ENCODE measurements at places on chromosomes 16 and 17.
A peak's percentile ranks its signal among the peaks of the same experiment; 100 is the strongest.

DNA sequence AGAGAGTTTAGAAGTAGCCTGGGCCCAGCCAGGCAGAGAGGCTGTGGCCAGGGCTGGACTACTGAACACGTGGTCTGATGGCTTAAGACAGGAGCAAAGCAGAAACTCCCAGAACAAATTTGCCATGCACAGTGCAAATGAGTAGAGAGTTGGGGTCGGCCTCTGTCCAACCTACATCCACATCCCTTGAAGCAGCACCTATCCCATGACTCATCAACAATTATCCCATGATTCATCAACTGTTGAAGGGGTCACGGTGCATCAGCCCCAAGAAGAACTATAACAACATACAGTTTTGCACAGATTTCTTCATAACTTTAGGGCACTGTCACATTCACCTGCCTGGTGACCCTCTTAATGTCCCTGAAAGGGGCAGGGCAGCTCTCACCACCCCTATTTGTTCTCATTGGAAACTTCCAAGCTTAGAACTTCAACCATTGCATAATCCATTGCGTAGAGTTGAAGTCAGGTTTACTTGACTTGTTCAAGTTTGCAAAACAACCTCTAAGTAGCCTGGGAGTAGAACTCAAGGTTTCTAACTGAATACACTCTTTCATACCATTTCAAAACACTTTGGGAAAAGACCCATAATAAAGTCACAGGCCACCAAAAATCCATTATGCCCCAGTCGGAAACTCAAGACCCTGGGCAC, 235.2 kb upstream of the CDH5 start:
- DNase-seq, result no peak

DNA sequence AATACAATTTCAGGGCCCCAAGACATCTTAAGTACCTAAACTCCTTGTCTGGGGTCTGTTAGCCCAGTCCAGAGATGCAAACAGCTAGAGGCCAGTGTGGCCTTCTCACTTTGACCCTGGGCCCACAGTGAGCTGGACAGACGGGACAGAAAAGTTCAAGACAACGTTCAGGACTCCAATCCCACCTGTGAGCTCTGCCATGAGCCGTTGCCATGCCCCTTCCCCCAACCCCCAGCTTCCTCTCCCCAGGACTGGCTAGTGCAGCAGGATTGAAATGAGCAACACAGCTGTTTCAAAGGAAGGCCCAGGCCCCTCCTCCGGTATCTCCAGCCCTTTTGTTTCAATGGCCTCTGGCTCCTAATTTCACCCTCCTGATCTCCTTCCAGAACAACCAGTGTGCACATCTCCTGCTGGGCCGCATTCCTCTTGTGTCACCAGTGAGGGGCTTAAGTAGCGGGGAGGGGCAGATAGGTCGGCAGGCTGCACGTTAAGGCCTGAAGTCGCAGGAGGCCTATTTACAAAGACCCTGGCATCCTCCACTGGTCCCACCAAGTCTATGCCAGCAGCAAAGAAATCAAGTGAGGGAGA, 11.3 kb downstream of the AXIN2 start:
- DNase-seq, result no peak

DNA sequence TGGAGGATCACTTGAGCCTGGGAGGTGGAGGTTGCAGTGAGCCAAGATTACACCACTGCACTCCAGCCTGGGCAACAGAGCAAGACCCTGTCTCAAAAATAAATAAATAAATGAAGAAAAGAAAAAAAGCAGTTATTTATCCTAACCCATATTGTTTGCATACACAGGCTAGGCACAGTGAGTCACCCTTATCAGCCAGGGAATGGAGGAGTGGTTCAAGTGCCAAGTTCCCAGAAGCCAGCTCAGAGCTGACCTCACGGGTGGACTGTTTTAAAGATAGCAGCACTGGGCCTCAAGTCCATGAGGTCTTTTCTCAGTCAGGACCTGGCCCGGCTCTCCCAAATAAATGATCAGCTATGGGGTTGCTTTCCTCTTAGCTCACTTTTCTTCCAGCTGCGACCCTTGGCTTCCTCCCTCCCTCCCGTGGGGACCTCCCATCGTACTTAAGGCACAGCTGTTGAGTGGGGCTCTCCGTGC, 22.6 kb upstream of the MGAT5B start:
- DNase-seq, result no peak

GRCh38 chr17:45997624-45998023, 1.4 kb upstream of the STH start:
- DNase-seq, result no peak

GRCh38 chr17:50055055-50055425, 870 bp upstream of the ITGA3 start:
- peak; percentile 89 for DNase-seq

- DNase-seq, result no peak
Measured at GRCh38 chr16:84600343-84601229, 17.3 kb downstream of the COTL1 start.

DNA sequence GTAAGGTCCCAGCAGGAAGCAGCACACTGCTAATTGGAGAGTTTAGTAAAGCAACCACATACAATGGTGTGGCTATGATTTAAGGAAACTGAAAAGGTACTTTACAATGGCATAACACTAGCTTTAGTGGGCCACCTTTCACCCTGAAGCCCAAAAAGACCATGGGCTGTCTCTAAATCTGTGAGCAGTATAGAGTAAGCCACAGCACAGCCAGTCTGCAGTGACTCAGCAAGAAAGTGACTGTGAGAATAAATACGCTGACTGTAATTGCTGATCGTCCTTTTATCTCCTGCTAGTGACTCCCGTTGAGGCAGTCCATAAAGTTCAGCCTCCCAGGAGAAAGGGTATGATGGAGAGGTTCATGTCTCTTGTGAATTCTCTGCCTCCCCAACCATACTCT, 679.8 kb upstream of the KIF2B start:
- no peak for DNase-seq

GRCh38 chr17:69575346-69575761, 160.9 kb downstream of the MAP2K6 start:
- DNase-seq, result peak; percentile 74

GRCh38 chr16:84649511-84649861, 1.2 kb downstream of the KLHL36 start:
- no peak for DNase-seq

DNA sequence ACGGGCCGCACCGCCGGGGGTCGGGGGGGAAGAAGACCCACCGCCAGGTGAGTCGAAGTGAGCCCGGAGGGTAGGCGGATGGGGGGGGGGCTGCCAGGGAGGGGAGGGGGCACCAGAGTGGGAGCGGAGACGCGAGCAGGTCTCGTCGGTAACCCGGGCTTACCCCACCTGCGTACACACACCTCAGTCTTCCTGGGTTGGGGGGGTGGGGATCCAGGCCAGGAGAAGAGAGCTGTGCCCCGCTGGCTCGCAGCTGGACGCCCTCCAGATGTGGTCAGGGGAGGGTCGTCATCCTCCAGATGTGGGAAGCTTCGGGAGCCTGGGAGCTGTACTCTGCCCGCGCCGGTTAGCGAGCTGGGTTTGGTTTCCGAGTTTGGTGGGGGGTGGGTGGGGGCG, 1.2 kb downstream of the CACNA1G start:
- DNase-seq, result no peak

DNA sequence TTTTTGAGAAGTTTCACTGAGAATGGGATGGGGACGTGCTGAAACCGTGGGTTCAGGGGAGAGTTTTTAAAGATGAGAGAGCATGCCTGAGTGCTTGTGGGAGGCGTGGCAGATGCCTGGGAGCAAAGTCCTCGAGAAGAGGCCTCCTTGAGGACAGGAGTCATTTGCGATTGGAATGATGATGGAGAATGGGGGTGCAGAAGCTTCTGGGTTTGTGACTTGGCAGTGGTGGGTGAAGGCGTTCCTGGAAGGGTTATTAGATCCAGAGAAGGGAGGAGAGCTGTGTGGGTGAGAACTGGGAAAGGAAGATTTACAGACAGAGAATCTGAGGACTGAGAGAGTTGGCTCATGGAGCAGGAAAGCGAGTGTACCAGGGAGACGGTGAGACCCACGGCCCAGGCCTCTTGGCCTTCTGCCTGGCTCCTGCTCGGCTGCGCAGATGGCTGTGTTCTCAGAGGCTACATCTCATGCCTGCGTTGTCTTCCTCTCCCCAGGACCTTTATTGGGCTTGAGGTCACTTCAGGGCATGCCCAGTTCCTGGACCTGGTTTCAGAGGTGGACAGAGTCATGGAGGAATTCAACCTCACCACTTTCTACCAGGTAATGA, 8.6 kb upstream of the MMP15 start:
- DNase-seq, result no peak

DNA sequence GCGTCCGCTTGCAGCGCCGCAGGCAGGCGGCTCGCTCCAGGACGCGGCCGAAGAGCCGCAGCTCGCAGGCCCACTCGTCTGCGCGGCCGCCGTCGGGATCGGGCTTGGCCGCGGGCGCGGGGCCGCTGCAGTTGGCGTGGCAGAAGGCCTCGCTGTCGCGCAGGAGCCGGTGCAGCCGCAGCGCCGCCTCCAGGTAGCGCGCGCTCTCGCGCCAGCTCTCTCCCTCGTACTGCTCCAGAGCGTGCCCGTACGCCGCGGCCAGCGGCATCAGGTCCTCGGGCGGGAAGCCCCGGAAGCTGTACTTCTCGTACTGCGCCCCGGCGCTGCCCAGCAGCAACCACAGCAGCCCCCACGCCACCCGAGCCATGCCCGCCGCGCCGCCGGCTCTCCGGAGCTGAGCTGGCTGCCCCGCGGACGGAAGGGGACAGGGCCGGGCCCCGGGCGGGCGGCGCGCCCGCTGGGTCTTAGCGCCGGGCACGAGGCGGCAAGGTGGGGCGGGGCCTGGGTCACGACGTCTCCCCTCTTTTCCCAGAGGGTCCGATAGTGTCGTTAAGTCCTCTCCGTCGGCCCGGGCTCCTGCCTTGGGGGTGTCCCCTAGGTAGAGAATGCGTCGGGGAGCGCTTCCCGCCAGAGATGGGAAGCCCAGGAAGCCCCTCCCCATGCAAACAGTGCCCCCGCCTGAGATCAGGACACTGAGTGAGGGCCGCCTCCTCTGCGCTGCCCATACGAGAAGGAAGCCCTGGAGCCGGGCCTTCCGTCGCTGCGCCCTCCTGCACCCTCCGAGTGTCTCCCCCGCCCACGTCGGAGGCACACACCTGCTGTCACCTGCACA, at the start of gene P3H4:
Gene P3H4, minus strand, starts transcription at position 401 of the 832 bp plus-strand sequence. Its CDS starts 34 bp downstream, at position 367.
- peak; percentile 79 for DNase-seq

- DNase-seq, result no peak
Measured at GRCh38 chr16:75452464-75453190, 11.9 kb downstream of the TMEM170A start.

DNA sequence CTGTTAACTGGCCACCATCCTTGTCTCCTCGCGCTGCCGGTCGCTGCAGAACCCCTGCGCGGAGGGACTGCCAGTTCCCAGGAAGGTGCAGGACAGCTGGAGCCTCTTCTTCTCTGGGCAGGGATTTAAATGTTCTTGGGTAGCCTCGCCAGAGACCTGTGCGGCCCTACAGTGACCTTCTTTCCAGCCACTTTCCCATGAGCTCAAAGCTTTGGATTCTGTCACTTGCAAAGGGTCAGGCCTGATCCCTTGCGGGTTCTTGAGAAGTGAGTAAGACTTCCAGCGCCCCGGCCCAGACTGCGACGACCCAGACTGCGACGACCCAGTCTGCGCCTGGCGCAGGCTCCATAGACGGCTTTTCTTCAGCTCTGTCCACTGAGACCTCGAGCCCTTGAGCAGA, 1.4 kb upstream of the SLFN5 start:
- DNase-seq, result no peak

DNA sequence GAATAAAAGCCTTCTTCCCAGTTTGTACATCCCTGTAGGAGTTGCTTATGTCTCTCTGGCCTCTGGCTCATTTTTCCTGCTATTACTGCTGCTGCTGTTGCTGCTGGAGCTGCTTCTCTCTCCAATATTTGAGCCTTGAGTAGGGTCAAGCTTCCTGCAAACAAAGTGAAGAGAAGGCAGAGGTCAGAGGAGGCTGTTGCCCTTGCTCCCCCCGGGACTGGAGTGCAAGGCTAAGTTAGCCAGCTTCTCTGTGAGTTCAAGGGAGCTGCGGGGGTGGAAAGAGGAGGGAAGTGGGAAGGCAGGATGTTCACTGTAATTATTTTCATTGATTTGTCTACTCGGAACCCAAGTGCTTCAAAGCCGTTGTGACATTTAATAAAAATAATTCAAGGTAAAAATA, 77.0 kb upstream of the TMEM132E start:
- DNase-seq, result no peak

DNA sequence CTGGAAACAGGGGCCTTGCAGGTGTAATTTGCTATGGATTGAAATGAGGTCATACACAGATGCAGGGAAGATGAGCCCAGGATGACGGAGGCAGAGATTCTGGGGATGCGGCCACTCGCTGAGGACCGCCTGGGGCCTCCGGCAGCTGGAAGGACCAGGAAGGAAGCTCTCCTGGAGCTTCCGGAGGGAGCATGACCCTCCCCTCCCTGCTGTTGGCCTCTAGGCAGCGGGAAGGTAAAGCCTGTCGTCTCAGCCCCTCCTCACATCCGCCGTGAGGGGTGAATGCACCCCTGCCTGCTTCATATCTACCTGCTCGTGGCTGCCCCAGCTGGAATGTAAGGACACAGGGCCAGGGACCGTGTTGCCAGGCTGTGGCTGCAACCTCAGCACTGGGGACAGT, 29.1 kb upstream of the ZNF469 start:
- DNase-seq, result no peak

- no peak for DNase-seq
Measured at GRCh38 chr16:68548947-68549346, 9.9 kb downstream of the ZFP90 start.

DNA sequence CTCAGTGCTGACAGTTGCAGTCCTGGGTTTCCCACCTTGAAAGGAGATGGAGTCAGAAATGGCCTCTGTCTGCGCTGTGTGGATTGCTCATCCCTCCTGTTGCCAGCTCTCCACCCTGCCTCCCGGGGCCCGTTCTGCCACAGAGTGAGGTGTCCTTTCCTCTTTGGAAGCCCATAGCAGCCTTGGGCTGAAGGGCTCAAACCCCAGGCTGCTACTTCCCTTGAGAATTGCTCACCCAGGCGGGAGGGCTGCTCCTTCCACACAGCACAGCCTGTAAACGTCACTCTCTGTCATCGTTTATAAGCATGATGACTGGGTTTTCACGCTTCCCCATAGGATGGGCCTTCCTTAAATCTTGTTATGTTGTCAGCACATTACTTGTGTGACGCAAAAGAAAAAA, 62.7 kb downstream of the FOXK2 start:
- no peak for DNase-seq
